ENCODE measurements at places on chromosomes 16 and 17. TPM values are rescaled to one million over a fixed set of nuclear protein-coding genes. Genes with fewer than 3 reads are reported as not detected.

The EVI2B gene
- total RNA-seq = 103 TPM

The EVPL gene
- not detected for total RNA-seq

The HBA1 gene
- total RNA-seq = not detected

The OSGIN1 gene
- 4.0 TPM for total RNA-seq

The WSCD1 gene
- 2.1 TPM for total RNA-seq

The ZP2 gene
- not detected for total RNA-seq

The GFAP gene
- not detected for total RNA-seq

DNA sequence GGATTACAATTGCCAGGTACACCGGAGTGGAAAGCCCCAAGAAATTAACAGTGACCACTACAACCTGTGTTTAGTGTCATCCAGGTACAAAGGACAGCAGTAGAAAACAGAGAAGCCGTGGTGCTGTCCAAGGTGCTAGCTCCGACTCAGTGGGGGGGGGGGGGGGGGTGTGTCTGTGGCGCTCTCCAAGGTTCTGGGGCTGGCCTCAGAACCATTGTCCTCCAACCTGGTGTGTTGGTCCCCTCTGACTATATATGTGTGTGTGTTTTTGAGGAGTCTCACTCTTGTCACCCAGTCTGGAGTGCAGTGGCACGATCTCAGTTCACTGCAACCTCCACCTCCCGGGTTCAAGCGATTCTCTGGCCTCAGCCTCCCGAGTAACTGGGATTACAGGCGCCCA is 5.8 kb upstream of the ZNF23 start:
- no peak overlapping the region for H3K27ac ChIP-seq
- no peaks in the 10 kb centered on the region for H3K36me3 ChIP-seq
- no peak overlapping the region for H3K4me3 ChIP-seq

DNA sequence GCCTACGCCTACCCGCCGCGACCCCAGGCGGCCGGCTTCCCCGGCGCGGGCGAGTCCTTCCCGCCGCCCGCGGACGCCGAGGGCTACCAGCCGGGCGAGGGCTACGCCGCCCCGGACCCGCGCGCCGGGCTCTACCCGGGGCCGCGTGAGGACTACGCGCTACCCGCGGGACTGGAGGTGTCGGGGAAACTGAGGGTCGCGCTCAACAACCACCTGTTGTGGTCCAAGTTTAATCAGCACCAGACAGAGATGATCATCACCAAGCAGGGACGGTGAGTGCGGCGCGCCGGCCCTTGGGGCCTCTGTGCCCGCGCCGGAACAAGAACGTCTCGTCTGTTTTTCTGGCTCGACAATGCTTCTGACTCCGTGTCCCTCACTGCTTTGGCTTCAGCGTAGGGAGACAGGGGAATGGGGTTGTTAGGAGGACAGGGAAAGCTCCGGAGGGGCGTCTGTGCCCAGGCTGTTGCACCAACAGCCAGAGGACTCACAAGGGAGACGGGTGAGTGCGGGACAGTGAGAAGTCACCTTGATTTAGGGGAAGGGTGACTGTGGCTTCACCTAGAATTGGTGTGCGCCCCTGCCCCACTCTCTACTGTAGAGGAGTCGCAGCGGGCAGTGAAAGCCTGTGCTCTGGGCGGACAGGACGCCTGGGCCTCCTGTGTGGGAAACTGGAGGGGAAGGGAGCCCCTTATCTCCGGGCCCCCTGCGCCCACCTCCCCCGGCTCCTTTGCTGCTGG is 806 bp downstream of the TBX21 start:
- peaks cover 72% of the 10 kb centered on the region for H3K4me1 ChIP-seq
- DNase-seq = no peak
- no peaks in the 10 kb centered on the region for H3K27me3 ChIP-seq
- peaks cover 16% of the 10 kb centered on the region for H3K36me3 ChIP-seq

- H3K4me1 ChIP-seq = no peaks in the 10 kb centered on the region
- H3K4me3 ChIP-seq = no peak overlapping the region
- DNase-seq = no peak
- no peaks in the 10 kb centered on the region for H3K27me3 ChIP-seq
- no peaks in the 10 kb centered on the region for H3K36me3 ChIP-seq
Observed at GRCh38 chr17:55500103-55500502, 11.1 kb downstream of the SMIM36 start.

GRCh38 chr16:13155377-13155776 is 254.0 kb downstream of the SHISA9 start:
- H3K4me3 ChIP-seq = no peak overlapping the region
- no peaks in the 10 kb centered on the region for H3K4me1 ChIP-seq
- no peak for DNase-seq
- no peaks in the 10 kb centered on the region for H3K36me3 ChIP-seq
- H3K27ac ChIP-seq = no peak overlapping the region

DNA sequence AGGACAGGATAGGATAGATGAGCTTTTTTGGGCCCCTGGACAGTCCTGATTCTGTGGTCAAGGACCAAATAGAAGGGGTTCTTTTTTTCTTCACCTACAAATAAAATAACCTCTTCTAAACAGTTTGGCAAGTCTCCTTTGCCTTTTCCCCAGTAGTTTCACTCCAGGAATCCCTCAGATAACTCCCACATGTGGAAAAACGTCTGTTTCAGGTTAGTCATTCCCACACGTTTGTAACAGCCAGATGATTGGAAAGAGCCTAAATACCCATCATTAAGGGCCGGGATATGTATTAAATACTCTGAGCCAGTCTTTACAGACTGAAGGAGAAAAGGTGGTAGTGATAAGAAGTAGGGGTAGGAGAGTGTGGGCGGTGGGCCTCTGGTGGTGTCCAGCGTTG is 58.3 kb downstream of the PLD6 start:
- H3K4me1 ChIP-seq = peaks cover 15% of the 10 kb centered on the region
- no peak overlapping the region for H3K27ac ChIP-seq
- H3K36me3 ChIP-seq = peaks cover 80% of the 10 kb centered on the region
- DNase-seq = no peak

GRCh38 chr17:71260366-71260940 is 860.4 kb upstream of the SOX9 start:
- no peak for DNase-seq
- H3K4me1 ChIP-seq = no peaks in the 10 kb centered on the region
- H3K36me3 ChIP-seq = no peaks in the 10 kb centered on the region
- no peaks in the 10 kb centered on the region for H3K27me3 ChIP-seq

DNA sequence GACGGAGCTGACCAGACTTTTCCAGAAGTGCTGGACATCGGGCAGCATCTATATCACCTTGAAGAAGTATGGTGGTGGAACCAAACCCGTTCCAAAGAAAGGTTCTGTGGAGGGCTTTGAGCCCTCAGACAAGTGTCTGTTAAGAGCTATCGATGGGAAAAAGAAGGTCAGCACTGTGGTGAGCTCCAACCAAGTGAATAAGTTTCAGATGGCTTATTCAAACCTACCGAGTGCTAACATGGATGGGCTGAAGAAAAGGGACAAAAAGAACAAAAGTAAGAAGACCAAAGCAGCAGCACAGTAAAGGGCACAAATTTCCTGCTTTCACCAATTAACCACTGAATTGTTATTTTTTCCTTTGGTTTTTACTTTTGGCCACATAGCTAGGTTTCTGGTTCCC is 6.9 kb downstream of the KAT7 start:
- DNase-seq = no peak
- H3K27ac ChIP-seq = no peak overlapping the region

- no peak overlapping the region for H3K27ac ChIP-seq
- H3K4me3 ChIP-seq = no peak overlapping the region
- no peaks in the 10 kb centered on the region for H3K36me3 ChIP-seq
- H3K4me1 ChIP-seq = no peaks in the 10 kb centered on the region
- H3K27me3 ChIP-seq = no peaks in the 10 kb centered on the region
- DNase-seq = no peak
Observed at GRCh38 chr17:14144508-14144907, 75.2 kb downstream of the COX10 start.

DNA sequence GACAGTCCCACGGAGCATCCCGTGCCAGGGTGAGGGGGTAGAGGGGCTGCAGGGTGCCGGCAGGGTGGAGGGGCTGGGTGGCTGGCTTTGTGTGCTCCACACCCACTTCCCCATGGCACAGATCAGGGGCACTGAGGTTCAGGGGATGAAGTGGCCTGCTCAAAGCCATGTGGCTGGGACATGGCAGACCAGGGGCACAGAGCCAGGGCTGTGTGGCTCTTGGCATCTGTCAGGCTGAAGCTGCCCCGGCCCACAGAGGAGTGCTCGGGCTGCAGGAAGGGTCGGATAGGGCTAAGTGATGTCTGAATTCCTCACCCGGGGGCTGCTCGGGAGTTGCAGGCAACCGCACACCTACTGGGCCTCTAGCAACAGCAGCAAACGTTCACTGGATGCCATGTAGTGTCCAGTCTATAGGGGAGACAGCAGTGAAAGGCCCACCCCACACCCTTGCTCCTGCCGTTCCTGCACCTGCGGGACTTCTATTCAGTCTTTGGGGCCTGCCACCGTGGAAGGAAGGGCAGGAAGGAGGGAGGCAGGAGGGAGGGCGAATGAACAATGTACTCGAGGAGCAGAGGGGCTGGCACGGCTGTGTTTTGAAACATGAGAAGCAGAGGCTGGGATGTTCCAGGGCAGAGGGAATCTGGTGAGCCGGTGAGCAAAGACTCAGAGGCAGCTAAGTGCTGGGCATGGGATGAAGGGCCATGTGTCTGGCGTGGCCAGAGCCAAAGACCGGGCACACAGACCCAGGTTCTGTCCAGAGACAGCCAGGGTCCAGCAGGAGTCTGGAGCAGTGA is 15.1 kb downstream of the SLC5A10 start:
- H3K27ac ChIP-seq = no peak overlapping the region
- H3K4me3 ChIP-seq = no peak overlapping the region
- peaks cover 4% of the 10 kb centered on the region for H3K4me1 ChIP-seq
- no peaks in the 10 kb centered on the region for H3K36me3 ChIP-seq
- no peaks in the 10 kb centered on the region for H3K27me3 ChIP-seq

GRCh38 chr16:35319536-35320192 is 1860.3 kb downstream of the TP53TG3F start:
- DNase-seq = no peak
- H3K27me3 ChIP-seq = no peaks in the 10 kb centered on the region
- H3K4me3 ChIP-seq = no peak overlapping the region
- H3K27ac ChIP-seq = no peak overlapping the region
- no peaks in the 10 kb centered on the region for H3K4me1 ChIP-seq
- no peaks in the 10 kb centered on the region for H3K36me3 ChIP-seq

DNA sequence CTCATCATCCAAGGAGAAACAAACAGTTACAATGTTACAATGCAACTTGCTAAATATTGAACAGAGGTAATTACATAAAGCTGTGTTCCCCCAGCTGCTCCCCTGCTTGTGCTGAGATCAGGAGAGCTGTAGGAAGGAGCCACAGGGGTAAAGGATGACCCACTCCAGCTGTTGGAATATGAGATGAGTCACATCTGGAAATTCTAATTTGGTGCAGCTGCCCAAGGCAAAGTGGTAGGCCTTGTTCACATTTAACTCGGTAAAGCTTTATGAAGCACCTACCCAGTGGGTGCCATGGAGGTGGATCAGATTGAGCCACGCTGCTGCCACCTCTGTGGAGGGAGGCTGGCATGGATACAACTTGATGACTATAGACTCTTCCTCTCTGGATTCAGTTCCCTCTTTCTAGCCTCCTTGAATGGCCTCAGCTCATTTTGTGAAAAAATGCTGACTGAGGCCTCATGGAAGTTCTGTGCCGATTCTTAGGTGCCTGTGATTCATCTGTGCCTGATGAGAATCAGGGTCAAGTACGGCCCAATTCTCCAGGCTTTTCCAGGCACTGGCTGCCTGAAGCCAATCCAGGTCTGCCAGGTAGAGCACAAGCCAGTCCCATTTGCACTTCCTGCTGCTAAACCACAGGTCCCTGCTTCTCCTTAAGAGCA is 7.4 kb downstream of the ZNF689 start:
- H3K4me1 ChIP-seq = peaks cover 3% of the 10 kb centered on the region
- peaks cover 26% of the 10 kb centered on the region for H3K36me3 ChIP-seq
- no peak overlapping the region for H3K27ac ChIP-seq
- H3K27me3 ChIP-seq = no peaks in the 10 kb centered on the region

DNA sequence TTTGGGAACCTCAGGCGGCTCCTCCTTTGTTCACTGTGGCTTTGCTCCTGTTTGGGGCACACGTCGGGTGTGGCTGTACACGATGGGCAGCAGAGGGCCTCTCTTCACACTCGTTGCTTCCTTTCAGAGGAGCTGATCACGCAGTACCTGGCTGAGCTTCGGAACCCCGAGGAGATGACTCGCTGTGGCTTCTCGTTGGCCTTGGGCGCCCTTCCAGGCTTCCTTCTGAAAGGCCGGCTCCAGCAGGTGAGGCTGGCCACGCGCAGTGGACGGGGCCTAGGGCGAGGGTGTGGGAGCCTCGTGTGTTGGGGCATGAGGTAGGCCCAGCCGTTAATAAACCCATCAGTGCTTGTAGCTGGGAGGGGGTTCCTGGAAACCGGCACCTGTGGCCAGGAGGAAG is 85.0 kb upstream of the ZNF750 start:
- H3K4me1 ChIP-seq = peaks cover 6% of the 10 kb centered on the region
- no peaks in the 10 kb centered on the region for H3K27me3 ChIP-seq
- H3K36me3 ChIP-seq = peaks cover 53% of the 10 kb centered on the region
- no peak for DNase-seq
- H3K4me3 ChIP-seq = no peak overlapping the region

- H3K4me1 ChIP-seq = no peaks in the 10 kb centered on the region
- H3K27me3 ChIP-seq = no peaks in the 10 kb centered on the region
- H3K27ac ChIP-seq = no peak overlapping the region
- no peaks in the 10 kb centered on the region for H3K36me3 ChIP-seq
Observed at GRCh38 chr16:72768591-72768990, 279.3 kb downstream of the ZFHX3 start.

DNA sequence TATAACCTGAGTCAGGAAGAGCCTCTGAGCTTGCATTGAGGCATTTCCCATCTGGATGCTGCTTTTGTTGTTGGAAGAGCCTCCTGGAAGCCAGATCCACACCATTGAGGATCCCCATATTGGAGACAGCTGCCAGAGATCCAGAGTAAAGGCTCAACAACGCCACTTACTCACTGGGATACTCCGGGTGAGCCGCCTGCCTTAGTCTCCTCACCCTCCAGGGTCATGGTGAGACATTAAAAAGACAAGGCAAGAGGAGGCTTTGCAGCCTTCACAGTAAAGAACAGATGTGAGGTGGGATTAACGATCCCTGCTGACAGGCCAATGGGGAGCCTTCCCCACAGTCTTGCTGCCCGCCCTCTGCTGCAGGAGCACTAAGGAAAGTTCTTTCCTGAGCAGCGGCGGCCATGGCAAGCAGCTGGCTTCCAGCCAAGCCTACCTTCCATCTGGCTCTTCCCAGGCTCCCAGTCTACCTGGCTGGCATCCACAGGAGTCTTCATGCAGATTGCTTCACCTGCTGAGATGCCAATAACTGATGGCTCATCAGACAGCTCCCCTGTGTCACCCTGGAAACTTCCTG is 198.5 kb downstream of the CYLD start:
- H3K36me3 ChIP-seq = no peaks in the 10 kb centered on the region
- H3K27ac ChIP-seq = no peak overlapping the region
- no peaks in the 10 kb centered on the region for H3K27me3 ChIP-seq
- H3K4me3 ChIP-seq = no peak overlapping the region
- no peaks in the 10 kb centered on the region for H3K4me1 ChIP-seq

- H3K36me3 ChIP-seq = no peaks in the 10 kb centered on the region
- no peaks in the 10 kb centered on the region for H3K4me1 ChIP-seq
- no peak overlapping the region for H3K4me3 ChIP-seq
- H3K27ac ChIP-seq = no peak overlapping the region
- no peak for DNase-seq
Observed at GRCh38 chr16:57781349-57781740, 20.9 kb downstream of the KIFC3 start.
